Muscle of leg (tissue), 16 donors: ENCODE measurements at places on chromosomes 4 and X. TPM values are rescaled to one million over a fixed set of nuclear protein-coding genes. Genes with fewer than 3 reads are reported as not detected.

GRCh38 chr4:6742989-6743388 is 27.0 kb downstream of the BLOC1S4 start:
- no peak for DNase-seq

The MANBA gene
- 25.8 TPM for total RNA-seq

GRCh38 chrX:41067721-41068120 is 17.5 kb upstream of the USP9X start:
- DNase-seq: no peak

DNA sequence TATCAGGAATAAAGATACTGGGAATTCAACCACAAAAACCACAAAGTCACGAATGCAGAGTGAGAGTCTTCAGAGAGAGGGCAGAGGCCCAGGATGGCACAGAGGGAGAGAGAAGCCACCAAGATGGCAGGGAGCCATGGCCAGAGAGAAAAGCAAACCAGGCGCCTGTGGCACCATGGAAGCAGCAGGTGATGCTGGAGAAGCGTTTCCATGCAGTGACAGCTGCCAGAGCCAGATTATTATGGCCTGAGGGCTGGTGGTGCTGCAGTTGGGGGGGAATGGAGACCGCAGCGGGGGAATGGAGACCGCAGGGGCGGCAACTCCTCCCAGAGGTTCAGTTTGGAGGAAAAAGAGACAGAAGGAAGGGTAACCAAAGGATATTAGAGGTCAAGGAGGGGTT is 5.8 kb downstream of the TAFAZZIN start:
- DNase-seq: no peak

GRCh38 chr4:113452152-113452551 is 309.4 kb downstream of the CAMK2D start:
- DNase-seq: no peak

- DNase-seq: no peak
Observed at GRCh38 chrX:8629871-8630270, 102.1 kb downstream of the ANOS1 start.

The KIAA1210 gene
- 0.18 TPM for total RNA-seq

The SORBS2 gene
- total RNA-seq: 17.7 TPM

The SLC26A1 gene
- total RNA-seq: 0.58 TPM

DNA sequence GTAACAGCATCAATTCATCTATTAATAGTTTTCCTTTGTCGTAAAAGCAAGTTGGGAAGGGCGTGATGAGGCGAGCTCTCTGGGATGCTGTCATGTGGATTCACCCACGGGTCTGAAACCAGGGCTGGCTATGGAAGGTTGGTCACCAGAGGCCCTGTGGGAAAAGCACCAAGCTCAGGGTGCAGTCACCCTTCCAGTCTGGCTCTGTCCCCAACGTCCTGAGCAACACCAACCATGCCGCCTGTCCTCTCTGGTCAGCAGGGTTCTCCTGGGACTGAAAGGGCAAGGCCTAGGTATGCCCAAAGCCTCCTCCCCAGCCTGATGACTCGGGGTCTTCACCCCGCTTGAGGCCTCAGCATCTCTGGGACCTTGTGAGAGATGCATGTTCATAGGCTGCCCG is 97.2 kb upstream of the MSX1 start:
- DNase-seq: no peak

The SPARCL1 gene
- total RNA-seq: 314 TPM

GRCh38 chrX:23822841-23823240 is 39.9 kb downstream of the SAT1 start:
- no peak for DNase-seq

The ARHGEF38 gene
- not detected for total RNA-seq

The ZBTB49 gene
- total RNA-seq: 5.3 TPM

- no peak for DNase-seq
Observed at GRCh38 chr4:69078852-69079251, 17.4 kb upstream of the UGT2B7 start.

GRCh38 chrX:70117738-70118137 is 15.5 kb upstream of the IGBP1 start:
- DNase-seq: no peak

DNA sequence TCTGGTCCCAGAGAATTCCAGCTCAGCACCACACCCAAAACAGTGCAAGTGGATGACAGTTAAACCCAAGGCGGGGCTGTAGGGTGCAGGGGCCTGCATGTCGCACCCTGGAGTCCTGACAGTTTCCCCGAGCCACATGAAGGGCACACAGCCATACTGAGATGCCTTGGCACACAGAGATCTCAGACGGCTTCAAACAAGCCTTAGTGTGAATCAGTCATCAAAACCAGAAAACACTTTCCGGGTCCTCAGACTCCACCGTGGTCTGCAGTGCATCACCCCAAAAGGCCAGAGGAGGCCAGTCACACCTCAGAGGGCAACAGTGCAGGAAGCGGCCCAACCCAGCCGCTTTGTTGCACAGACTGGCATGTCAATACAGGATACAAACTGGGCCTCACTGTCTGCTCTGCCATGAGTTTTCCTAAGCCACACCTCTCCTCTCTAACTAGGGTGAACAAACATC is 64.6 kb upstream of the ENPP6 start:
- DNase-seq: no peak

DNA sequence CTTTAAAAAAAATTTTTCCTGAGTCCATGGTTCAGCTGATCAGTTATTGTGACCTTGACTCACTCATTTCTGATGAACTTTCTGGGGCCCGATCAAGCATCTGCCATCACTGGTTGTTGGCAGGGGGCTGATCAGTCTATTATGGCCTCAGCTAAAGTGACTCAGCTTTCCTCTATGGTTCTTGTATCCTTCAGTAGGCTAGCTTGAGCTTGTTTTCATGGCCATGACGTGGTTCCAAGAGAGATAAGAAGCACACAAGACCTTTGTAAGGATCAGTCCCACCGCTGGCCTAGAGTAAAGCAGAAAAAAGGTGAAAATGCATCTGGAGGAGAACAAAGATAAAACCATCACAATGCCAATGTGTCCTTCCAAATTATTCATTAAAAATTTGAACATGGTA is 29.8 kb upstream of the EPGN start:
- no peak for DNase-seq

GRCh38 chr4:169485086-169485485 is 127.3 kb downstream of the NEK1 start:
- DNase-seq: no peak

The LGI2 gene
- 2.6 TPM for total RNA-seq
